ENCODE measurements at places on chromosomes 13 and 19.
A peak's percentile ranks its signal among the peaks of the same experiment; 100 is the strongest.

DNA sequence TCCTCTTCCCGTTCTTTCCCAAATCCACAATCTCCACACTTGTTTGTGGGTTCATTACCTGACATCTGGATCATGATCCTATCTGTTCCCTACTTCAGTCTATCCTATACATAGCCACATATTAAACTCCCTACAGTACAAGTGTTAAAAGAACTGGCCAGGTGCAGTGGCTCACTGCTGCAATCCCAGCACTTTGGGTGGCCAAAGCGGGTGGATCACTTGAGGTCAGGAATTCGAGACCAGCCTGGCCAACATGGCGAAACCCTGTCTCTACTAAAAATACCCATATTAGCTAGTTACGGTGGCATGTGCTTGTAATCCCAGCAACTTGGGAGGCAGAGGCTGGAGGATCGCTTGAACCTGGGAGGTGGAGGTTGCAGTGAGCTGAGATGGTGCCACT is 88.3 kb downstream of the TM9SF2 start:
- DNase-seq: no peak

DNA sequence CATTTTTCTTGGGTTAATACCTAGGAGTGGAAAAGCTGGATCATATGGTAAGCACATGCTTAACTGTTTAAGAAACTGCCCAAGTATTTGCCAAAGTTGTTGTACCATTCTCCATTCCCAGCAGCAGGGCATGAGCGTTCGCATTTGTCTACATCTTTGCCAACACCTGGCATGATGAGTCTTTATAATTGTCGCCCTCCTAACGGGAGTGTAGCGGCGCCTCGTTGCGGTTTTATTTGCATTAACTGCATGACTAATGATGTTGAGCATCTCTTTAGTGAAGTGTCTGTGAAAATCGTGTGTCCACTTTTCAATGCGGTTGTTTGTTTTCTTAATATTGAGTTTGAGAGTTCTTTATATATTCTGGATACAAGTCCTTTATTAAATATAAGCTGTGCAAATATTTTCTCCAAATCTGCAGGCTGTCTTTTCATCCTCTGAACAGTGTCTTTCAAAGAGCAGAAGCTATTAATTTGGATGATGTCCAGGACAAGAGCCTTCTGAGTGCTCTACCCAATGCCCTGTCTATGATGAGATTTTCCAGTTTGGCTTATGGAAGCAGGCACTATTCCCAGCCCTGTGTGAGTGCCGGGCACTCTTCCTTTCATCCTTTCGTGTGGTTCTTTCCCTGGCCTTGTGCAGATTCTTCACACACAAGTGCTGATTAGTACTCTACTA is 202.0 kb downstream of the FOXO1 start:
- no peak for DNase-seq

DNA sequence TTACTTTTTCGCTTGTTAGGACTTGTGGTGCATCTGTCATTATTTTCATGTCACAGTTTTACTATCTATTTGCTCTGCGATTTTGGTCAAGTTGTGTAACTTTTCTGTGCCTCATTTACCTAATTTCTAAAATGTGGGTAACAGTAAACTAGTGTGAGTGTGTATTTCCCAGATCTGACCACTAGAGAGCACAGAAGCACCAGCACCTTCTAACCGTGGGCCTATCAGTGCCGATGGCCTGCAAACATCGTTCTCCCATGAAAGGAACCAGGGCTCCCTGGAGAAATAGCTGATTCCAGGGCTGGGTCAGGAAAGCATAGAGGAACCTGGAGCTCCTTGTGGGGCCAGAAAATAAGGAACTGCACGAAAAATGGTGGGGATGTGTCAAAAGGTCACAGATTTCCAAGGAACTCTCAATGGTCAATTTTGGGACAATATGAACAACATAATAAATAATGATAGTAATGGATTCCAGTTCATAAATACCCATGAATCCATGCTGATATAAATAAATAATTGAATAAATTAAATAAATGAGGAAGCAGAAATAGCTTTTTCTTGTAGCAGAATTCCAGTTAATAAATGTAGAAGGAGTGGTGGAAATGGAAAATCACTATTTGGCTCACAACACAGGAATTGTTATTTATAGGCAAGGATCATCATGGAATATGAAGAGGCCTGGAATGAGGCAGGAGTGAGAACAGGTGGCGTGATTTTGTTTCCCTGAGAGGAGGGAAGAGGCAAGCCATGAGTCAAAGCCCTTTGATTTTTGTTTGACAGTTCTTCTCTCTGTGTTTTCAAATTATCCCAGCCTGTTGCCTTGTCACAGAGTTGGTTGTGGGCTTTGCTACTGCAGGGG is 31.1 kb downstream of the CEACAM8 start:
- DNase-seq: no peak

GRCh38 chr13:70911286-70911685 is 803.0 kb upstream of the KLHL1 start:
- no peak for DNase-seq

DNA sequence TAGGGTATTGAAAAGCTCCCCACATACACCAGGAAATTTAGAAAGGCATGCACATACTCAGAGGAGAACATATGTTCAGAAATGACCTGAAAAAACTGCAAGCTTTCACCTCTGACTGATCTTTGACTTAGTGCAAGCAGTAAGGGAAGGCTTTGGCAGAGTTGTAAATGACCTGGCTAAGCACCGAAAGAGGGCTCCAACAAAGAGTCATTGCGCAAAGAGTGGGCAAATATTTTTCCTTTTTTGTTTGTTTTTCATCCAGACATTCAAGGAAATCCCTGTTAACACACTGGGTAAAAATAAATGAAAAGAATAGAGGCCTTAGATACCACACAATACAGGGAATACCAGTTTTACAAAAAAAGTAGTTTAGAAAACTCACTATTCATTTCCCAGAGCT is 5.2 kb upstream of the ZNF233 start:
- no peak for DNase-seq

GRCh38 chr19:15563325-15563794 is 51.7 kb upstream of the CYP4F8 start:
- no peak for DNase-seq

DNA sequence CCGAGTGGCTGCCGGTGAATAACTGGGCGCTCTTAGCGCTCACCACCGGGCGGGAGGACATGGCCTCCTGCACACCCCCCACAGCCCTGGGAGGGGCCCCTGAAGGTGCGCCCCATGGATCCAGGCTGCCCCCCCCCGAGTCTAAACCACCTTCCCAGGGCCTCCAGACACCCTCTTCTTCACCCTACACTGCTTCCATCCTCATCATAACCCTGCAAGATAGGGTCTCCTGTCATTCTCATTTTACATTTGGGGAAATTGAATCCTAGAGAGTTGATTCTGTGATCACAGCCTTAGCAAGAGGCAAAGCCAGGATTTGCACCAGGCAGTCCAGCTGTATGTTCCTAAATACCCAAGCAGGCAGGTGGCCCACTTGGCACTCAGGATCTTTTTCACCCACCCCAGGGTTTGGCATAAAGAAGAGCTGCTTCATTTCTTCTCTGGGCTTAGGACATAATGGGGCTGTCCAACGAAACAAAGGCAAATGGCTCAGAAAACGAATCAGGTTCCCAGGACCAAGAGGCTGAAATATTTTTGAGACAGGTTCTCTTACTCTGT is 110.8 kb downstream of the PTPRS start:
- DNase-seq: no peak

- no peak for DNase-seq
These were observed 3.1 kb upstream of the UBE2M start for GRCh38 chr19:58561373-58562121.

DNA sequence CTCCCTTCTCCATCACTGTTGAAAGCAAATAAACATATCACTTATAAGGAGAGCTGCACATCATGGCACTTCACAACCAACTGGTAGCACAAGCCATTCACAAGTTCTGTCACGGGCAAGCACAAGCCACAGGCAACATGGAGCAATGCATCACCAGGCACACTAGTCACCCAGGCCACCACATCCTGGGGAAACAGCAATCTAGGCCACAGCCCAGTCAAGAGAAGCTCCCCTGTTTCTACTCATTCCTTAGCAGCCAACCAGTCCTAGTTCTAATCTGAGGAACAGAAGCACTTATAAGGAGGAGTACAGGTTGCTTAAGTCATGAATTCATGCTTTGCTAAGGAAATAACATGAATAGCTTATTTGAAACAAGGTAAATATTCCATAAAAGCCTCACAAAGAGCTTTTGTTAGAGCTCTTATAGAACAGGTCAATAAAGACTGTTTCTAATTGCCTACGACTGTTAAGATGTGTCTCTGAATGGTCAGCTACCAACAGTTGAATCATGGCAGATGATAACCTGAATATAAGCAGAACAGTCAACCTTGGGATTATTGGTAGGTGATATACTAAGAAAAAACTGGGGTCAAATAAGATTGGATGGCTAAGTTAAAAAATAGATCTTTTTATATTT is 169.0 kb downstream of the TBC1D4 start:
- peak; percentile 22 for DNase-seq

DNA sequence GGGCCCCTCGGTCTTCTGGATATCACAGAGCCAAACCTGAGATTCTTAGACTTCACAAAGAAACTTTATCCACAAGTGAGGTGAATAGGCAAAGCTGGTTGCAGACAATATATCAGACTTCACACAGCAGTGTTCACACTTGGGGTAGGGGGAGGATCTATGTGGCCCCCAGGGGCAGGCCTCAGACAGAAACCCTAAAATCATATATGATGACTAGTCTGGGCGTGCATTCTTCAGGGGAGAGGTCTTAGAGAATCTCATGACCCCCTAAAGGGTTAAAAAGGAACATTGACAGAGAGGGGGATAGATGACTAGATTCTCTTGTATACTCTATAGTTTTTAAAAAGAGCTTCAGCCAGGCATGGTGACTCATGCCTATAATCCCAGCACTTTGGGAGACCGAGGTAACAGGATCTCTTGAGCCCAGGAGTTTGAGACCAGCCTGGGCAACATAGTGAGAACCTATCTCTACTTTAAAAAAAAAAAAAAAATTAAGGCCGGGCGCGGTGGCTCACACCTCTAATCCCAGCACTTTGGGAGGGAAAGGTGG is 2.8 kb downstream of the TYROBP start:
- no peak for DNase-seq

- DNase-seq: no peak
These were observed 7.9 kb upstream of the WBP4 start for GRCh38 chr13:41053384-41053826.

GRCh38 chr13:66560991-66561390 is 669.1 kb downstream of the PCDH9 start:
- DNase-seq: no peak

GRCh38 chr19:43809762-43810696 is 7.8 kb upstream of the LYPD5 start:
- no peak for DNase-seq

- no peak for DNase-seq
These were observed 680.8 kb downstream of the SLITRK1 start for GRCh38 chr13:83201506-83201905.

- DNase-seq: no peak
These were observed 437.6 kb downstream of the HS6ST3 start for GRCh38 chr13:96527497-96527896.

DNA sequence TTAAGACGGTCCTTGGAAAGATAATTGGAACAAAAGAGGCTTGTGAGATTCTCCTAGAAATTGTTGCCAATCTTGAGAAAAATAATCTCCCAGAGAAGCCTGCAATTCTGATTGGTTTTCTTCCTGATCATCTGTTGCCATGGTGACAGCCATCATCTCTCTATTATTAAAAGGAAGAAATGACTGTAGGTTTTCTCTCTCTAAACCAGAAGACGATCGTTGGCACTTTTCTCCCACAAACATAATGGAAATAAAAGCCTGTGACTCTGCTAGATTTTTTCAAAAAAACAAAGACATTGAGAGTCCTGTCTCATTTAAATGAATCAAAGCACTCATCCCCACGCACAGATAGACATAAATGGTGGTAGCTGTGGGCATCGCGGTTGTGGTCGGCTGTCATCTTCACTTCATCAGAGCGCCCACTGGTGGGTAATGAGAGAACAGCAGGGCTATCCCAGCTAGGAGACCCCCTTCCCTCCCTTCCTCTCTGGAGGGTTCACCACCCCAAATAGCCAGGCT is 21.7 kb upstream of the CALM3 start:
- no peak for DNase-seq

DNA sequence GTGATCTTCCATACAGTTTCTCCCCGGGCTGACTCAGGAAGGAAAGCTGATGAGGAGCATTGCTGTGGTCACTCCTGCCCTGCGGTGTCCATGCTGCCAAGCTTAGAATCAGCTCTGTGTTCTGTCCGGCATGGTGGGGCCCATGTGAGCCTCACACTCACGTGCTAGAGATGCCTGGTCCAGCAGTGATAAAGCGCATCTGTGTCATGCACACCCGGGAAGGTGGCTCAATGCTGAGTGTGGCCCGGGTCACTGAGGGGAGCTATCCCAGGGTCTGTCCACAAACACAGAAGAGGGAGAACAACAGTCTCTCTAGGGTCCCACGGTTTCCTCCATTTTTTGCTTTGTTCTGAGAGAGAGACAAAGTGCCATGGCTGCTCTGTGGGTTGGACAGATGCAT is 3.5 kb upstream of the LILRB1 start:
- DNase-seq: no peak

GRCh38 chr19:2057484-2058469 is 6.7 kb upstream of the MKNK2 start:
- DNase-seq: no peak

- DNase-seq: no peak
These were observed 74.6 kb downstream of the GNG7 start for GRCh38 chr19:2627855-2628254.

- no peak for DNase-seq
These were observed 93.1 kb downstream of the CYSLTR2 start for GRCh38 chr13:48746821-48747220.

- no peak for DNase-seq
These were observed 16.9 kb downstream of the KCTD15 start for GRCh38 chr19:33813391-33814101.

DNA sequence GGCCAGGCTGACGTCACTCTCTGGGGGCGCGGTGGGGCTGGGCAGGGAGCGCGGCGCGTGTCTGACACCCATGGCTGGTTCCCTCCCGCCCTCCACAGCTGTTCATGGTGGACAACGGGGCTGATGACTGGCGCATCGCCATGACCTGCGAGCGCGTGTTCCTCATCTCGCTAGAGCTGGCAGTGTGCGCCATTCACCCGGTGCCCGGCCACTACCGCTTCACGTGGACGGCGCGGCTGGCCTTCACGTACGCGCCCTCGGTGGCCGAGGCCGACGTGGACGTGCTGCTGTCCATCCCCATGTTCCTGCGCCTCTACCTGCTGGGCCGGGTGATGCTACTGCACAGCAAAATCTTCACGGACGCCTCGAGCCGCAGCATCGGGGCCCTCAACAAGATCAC is 14.7 kb downstream of the KCNN1 start:
- no peak for DNase-seq

- DNase-seq: no peak
These were observed 563 bp upstream of the PDCD5 start for GRCh38 chr19:32580353-32580900.

DNA sequence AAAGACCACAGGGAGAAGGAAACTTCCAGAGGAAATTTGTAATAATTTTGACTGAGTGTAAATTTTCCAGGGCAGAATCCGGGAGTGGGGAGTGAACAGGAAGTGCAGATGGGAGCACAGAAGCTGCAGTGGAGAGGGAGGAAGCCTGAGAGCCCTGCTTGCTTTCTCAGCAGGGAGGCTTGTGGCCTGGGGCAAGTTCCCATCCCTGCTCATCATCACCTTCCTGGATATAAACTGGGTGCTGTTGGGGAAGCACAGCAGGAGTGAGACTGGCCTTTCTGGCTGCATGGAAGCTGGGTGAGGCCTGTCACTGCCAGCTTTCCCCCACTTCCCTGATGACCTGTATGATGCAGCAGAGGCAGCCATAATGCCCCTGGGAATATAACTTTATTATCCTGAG is 532.9 kb downstream of the SLITRK6 start:
- no peak for DNase-seq
